ENCODE measurements at places on chromosomes 4 and X.

DNA sequence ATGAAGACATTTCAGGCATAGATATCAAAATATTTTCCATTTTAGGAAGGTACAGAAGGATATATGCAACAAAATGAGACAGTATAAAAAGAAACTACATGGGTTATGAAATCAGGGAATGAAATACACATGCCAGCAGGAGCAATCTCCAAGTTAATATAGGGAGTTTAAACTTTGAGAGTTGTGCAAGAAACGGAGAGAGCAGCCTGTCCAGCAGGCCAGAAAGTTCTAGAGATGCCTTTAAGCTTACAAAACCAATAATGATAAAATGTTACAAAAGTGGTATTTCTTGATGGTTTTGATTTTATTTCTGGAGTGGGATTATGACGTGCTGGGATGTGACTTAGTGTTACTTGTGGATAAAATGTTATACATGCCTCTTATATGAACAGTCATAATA is 2047.9 kb downstream of the ARAP2 start:
- no peak for DNase-seq

GRCh38 chrX:104641176-104641575 is 75.2 kb downstream of the IL1RAPL2 start:
- DNase-seq = no peak

GRCh38 chrX:30224536-30224935 is 5.9 kb upstream of the MAGEB3 start:
- DNase-seq = no peak

DNA sequence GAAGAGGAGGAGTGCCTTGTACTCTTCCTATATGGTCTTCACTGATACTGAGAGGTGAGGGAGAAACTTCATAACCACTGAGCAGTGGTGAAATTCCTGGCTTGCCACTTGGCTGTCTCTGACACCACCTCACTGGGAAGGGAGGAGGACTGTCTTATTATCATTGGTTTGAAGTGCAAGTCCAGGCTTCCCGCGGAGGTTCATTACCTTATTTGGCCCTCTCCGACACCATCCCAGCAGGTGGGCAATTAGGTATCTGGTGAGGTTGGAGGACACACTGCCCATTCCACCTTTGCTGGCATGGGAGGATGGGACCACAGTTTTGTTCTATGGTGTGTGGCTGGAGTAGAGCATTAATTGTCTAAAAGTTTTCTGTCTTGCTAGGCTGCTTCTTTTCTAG is 206.1 kb downstream of the LHFPL1 start:
- no peak for DNase-seq
